NCI-H1930 (cell line): ENCODE measurements at places on chromosomes 11 and 22.
A peak's percentile ranks its signal among the peaks of the same experiment; 100 is the strongest.

GRCh38 chr11:12893787-12894672 lies 115.1 kb upstream of the RASSF10 start:
- peak; percentile 56 for DNase-seq

GRCh38 chr11:126284829-126285228 lies 1.9 kb downstream of the TIRAP start:
- no peak for DNase-seq

GRCh38 chr11:116457336-116458007 lies 315.3 kb downstream of the BUD13 start:
- DNase-seq = no peak

DNA sequence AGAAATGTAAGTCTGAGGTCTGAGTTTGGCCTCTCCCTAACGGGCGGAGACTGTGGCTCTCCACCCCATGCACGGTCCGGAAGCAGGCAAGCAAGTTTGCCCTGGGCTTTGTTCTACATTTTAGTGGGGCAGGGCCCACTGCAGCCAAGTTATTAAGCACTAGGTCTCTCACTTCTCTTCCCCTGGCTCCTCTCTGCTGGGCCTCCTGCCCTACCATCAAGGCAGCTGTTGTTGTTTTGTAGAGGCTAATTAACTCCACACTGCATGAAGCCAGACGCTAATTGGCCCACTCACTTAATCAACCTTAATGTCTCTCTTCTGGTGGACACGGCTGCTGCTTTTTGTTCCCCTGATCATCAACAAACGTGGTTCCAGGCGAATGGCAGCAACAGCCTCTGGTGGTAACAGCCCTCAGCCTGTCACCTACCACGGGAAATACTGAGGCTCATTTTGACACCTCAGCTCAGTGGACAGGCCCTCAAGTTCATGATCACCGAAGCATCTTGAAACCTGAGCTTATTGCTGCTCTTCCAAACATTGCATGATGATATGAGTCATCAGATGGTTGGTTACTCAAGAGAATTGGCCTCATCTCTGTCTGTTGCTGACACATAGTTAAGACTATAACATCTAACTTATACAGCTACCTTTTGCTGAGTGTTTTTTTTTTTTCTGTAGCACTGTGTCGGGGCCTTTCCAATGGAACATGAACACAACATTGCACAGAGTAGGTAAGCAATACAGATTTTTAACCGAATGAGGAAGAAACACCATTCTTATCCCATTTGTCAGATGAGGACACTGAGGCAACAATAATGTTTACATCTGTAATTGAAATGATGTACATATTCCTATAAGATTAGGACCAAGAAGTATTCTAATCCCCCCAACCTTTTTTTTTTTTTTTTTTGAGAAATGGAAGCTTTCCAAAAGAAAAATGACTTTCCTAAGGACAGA lies 20.8 kb upstream of the LMO2 start:
- no peak for DNase-seq

GRCh38 chr11:73480677-73481076 lies 104.5 kb downstream of the RELT start:
- DNase-seq = no peak

DNA sequence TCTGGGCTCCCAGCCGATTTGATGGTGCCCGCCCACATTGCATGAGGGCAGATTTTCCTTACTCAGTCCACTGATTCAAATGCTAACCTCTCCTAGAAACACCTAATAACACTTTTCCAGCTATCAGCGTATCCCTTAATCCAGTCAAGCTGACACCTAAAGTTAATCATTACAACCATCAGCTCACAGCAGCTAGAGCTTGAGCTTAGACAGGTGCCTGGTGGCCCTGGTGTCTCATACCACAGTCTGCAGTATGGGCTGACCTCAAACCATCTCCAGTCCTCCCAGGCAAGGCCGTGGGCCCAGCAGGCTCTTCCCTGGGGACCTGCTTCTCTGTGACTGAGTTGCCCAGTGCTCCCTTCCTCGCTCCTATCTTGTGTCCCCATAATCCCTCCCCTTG lies 174.4 kb upstream of the NECTIN1 start:
- DNase-seq = no peak
